Gastrocnemius medialis (tissue), 4 donors: ENCODE measurements at places on chromosomes 4 and X. TPM values are rescaled to one million over a fixed set of nuclear protein-coding genes. Genes with fewer than 3 reads are reported as not detected.

SETD7 gene
- total RNA-seq, result 118 TPM

WAS gene
- 2.4 TPM for total RNA-seq

RLIM gene
- 15.3 TPM for total RNA-seq

SNX12 gene
- total RNA-seq, result 31.7 TPM

DNA sequence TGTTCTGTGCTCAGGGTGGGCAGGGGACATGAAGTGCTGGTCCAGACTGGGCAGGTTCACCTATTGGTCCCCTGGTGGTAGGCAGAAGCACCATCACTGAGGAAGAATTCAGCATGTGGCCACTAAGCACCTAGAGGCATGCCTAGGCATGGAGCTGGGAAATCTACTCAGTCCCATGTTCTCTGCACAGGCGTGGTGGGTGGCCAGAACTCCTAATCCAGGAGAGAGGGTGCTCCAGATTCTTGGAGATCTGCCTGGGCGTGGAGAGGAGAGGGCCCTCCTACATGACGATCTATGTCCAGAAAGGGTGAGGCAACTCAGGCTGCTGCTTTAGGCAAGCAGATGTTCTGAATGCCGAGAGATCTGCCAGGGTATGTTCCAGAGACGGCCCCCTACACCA, 44.6 kb upstream of the MAGEC2 start:
- H3K4me3 ChIP-seq, result no peak overlapping the region
- no peaks in the 10 kb centered on the region for H3K27me3 ChIP-seq
- H3K27ac ChIP-seq, result no peak overlapping the region
- no peaks in the 10 kb centered on the region for H3K4me1 ChIP-seq
- H3K36me3 ChIP-seq, result no peaks in the 10 kb centered on the region
- no peak for DNase-seq

GRCh38 chr4:180028682-180029081, 2214.5 kb upstream of the TENM3 start:
- H3K27me3 ChIP-seq, result no peaks in the 10 kb centered on the region
- H3K4me3 ChIP-seq, result no peak overlapping the region
- DNase-seq, result no peak
